ENCODE measurements at places on chromosomes 16 and 17.

- no peak for DNase-seq
These were observed 42.4 kb upstream of the SLC38A10 start for GRCh38 chr17:81337476-81337879.

GRCh38 chr17:65774787-65775186, 213.3 kb upstream of the AXIN2 start:
- DNase-seq, result no peak

GRCh38 chr17:7018331-7018964, 4.4 kb upstream of the BCL6B start:
- no peak for DNase-seq

GRCh38 chr17:2847381-2848333, 51.4 kb downstream of the RAP1GAP2 start:
- no peak for DNase-seq

- no peak for DNase-seq
These were observed 10.2 kb upstream of the LRRC37B start for GRCh38 chr17:31997005-31997404.

- no peak for DNase-seq
These were observed 529.0 kb downstream of the KCNJ18 start for GRCh38 chr17:22221344-22221743.

DNA sequence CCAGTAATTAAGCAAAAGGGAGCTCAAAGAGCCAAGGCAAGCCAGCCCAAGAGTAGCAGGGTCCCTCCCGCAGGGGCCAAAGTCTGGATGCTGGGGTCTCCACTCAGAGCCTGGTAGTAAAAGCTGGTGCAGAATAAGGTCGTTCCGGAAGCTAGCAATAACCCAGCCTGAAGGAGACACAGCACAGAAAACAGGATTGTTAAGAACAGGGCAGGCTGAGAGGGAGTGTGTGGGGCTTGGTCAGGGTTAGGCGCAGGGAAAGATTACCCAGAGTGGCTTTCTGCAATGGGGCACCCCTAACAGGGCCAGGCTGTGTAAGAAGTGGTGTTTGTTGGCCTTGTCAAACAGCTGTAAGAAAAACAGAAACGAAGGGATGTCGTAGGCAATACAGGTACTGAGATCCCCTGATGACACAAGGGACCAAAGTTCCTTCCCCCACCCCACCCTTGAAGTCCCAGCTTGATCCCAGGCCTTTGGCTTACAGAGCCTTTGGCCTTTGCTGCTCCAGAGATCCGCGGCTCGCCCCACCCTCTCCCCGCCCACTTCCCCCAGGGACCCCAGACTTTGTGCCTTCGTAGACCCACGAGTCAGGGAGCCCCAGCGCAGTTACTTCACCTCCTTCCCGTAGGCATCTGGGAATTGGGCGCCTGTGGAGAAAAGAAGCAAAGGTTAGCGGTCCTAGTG, 712 bp downstream of the TMEM256 start:
- DNase-seq, result no peak

DNA sequence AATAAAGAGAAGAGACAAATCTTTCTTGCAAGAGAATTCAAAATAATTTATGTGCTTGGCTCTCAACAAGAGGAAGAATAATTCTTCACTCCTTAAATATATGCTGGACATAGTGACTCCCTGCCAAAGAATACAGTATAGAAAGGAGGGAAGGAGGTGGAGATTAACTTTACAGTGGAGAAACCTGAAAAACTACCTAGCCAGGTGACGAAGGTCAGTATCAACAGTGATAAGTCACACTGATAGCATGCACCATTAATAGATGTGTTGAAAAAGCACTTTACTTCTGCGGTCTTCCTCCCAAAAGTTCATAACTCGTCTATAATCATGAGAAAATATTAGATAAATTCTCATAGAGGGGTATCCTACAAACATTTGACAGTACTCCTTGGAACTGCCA, 21.4 kb downstream of the CBLN1 start:
- no peak for DNase-seq

GRCh38 chr17:77428749-77429368, 288.1 kb downstream of the SEC14L1 start:
- DNase-seq, result no peak

DNA sequence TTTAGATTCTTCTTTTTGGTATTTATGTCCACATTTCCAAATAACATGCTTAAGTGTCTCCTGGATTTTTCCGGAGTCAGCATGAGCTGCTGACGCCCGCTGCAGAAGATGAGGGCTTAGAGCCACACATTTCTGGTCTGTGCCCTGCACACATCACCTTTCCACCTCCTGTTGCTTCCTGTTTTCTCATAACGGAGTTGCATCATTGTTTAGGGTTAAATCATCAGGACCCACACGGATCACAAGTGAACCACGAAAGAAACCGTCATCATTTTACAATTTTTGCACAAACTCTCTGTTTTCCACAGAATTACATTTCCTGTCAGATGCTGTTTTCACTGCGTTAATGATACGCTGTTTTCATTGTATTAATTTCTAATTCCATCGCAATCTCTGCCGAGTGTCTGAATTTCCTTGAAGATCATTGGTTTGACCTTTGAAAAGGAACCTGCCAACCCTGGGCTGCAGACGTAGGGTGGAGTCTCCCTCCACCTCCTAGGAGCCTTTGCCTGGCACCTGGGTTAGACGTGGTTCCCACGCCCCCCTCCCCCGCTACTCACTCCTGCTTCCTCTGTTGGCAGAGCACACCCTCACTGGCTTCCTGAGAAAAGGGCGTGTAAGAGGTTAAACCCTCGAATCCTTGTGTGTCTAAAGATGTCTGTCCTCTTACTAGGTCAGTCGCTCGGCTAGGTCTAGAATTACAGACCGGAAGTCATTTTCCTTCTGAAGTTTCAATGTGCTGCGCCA, 68.2 kb downstream of the RNF213 start:
- no peak for DNase-seq

- DNase-seq, result no peak
These were observed 54.6 kb upstream of the CORO6 start for GRCh38 chr17:29677221-29677791.

DNA sequence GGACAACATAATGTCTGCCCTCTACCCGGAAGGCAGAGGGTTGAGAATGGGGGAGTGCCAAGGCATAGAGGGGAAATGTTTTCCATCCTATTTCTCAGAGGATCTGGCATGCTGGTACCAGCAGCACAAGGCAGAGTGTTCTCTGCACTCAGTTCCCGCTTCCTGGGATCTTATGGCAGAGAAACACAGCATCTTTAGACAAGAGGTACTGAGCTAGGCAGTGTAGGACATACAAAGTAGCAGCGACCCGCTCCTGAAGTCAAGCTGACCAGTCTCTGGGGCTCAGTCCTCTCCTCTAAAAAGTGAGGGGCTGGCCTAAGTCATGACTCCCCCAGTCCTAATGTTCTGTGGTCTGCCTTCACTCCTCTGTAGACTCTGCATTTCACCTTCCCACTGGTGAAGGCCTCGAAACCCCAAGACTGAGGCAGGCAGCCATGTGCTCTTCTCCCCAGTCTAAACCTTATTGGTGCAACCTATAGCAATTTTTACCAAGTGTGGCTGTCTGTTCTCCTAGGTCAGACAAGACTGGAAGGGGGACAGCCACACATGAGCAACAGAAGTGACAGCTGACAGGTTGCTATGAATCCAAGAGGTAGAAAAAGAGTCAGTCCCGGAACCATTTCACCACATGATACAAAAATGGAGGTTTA, 11.3 kb upstream of the TSPOAP1 start:
- DNase-seq, result no peak

DNA sequence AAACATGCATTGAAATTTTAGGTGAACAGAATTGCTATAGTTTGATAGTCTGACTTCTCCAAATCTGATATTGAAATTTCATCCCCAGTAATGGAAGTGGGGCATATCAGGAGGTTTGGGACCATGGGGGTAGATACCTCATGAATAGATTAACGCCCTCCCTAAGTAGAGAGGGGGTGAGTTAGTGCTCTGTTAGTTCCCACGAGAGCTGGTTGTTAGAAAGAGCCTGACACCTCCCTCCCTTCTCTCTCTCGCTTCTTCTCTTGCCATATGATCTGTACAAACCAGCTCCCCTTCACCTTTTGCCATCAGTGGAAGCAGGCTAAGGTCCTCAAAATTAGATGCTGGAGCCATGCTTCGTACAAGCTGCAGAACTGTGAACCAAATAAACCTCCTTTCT, 78.8 kb downstream of the BRIP1 start:
- no peak for DNase-seq

DNA sequence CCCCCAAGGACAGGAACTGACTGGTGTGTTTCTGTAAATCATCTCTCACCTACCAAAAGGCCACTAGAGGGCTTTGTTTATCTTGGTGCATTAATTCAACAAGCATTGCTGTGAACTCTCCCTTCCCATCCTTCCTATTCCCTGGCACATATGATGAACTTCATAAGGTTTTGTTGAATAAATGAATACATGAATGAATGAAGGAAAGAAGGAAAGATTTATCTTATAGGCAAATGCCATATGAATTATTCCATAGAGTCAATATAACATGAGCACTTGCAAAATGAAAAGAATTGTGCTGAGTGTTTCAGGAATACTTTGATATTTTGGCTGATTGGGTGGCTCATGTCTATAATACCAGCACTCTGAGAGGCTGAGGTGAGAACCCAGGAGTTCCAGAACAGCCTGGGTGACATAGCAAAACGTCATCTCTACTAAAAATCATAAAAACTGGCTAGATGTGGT, 4.3 kb downstream of the SPDYE4 start:
- no peak for DNase-seq

DNA sequence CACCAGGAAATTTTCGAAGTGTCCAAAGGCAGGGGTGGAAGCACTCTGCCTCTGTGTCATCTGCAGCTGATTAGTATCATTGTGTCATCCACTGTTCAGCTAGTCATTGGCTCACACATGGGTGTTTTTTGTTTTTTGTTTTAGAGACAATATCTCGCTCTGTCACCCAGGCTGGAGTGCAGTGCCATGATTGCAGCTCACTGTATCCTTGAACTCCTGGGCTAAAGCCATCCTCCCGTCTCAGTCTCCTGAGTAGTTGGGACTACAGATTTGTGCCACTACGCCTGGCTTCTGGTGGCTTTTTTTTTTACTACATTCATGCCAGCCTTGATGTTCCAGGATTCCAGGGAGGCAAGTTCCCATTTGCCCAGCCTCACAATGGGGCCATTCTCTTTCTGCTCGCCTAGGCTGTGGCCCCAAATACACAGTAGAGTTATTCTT, 32.5 kb upstream of the MYO18A start:
- no peak for DNase-seq

DNA sequence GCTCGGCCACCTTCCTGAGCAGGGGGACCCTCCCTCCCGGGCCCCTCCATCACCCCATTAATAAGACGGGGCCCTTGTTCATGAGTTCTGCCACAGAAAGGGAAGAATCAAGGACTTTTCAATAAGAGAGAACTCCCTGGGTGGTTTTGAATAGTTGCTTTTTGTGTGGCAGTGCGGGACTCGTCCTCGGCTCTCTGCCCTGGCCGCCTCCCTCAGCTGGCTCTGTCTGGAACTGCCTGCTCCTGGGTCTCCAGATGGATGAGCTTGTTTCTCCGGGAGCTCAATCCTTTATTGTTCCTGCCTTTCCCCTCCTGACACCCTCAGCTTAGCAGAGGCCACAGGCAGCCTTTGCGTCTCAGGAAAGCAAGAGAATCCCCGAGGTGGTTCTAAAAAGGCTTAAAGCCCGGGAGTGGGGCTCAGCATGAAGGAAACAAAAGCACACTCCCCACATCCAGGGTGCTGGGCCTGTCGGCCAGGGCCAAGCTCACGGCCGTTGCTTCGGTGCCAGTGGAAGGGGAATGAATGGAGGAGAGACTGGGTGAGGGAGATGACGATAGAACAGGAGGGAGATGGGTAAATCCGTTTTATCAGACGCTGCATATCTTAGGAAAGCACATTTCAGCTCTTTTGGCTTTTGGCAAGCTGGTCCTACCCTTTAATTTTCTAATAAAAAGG, 60.2 kb downstream of the RAI1 start:
- no peak for DNase-seq

GRCh38 chr16:58345574-58346354, 46.5 kb upstream of the GINS3 start:
- DNase-seq, result no peak

GRCh38 chr16:4381072-4381934, 9.7 kb downstream of the VASN start:
- no peak for DNase-seq

DNA sequence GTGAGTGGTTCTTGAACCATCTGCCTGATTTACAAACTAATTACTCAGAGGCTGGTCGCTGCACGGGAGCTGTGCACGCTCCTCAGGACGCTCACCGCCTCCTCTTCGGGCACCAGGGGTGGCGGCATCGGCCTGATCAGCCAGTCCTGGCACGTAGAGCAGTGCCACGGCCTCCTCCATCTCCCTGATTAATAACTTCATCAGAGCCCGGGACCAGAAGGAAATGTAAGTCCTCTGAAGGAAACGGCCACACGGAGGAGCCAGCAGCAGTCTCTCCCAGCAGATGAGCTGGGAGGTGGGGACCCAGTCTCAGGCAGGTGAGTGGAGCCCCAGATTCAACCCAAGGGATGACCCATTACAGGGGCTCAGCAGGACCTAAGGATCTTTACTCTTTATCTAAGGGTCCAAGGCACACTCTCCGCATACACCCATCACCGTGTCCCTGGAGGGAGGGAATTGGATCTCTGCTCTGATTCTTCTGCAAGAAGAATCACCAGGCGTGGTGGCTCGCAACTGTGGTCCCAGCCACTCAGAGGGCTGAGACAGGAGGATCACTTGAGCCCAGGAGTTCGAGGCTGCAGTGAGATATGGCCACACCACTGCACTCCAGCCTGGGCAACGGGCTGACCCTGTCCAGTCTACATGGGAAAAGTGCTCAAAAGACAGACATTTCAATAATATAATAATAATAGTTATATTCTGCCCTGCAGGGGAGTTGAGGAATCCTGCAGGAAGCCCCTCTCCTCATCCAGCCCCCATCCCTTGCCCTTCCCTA, 366.5 kb downstream of the SEC14L1 start:
- no peak for DNase-seq

DNA sequence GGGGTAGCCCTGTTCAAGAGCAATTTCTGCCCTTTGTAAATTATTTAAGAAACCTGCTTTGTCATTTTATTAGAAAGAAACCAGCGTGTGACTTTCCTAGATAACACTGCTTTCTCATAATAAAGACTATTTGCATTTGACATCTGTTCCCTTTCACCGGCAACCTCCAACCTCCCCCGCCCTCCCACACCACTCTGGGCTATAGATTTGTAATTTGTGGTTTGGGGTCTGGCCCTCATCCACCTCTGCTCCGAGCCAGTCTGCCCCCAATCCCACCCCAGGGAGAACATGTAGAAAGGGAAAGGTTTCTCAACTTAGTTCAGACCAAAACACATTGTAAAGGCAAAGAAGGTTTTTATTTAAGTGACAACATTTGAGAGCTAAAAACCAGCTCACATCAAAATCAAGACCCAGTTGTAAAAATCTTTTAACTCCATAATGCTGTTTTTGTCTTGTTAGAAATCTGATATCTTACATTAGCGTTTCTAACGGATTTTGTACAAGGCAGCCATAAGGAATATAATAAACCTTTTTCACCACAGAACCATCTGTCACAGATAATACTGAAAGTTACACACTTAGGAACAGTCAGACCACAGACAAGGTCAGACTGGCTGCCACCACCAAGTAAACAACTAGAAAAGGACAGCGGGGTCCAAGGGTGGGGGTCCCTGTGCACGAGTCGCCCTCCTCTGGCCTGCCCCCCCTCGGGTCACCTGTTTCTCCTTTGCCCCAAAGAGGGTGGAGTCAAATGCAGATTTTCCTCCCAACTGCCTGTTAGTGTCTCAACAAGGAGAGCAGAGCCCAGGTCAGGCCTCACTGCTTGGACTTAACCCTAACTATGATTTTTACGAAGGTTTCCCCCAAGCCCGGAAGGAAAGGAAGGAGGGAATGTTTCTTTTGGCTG, 6.9 kb downstream of the PIMREG start:
- no peak for DNase-seq

Measured in amniotic stem cell (primary cell).